ENCODE measurements at places on chromosomes 3 and 15.

GRCh38 chr15:90231028-90232017 lies 2.4 kb downstream of the CIB1 start:
- no peak for DNase-seq

- DNase-seq, result peak; percentile 26
Measured at GRCh38 chr3:197600796-197601565, 45.2 kb upstream of the BDH1 start.

GRCh38 chr3:145798696-145799537 lies 362.1 kb downstream of the PLOD2 start:
- no peak for DNase-seq

DNA sequence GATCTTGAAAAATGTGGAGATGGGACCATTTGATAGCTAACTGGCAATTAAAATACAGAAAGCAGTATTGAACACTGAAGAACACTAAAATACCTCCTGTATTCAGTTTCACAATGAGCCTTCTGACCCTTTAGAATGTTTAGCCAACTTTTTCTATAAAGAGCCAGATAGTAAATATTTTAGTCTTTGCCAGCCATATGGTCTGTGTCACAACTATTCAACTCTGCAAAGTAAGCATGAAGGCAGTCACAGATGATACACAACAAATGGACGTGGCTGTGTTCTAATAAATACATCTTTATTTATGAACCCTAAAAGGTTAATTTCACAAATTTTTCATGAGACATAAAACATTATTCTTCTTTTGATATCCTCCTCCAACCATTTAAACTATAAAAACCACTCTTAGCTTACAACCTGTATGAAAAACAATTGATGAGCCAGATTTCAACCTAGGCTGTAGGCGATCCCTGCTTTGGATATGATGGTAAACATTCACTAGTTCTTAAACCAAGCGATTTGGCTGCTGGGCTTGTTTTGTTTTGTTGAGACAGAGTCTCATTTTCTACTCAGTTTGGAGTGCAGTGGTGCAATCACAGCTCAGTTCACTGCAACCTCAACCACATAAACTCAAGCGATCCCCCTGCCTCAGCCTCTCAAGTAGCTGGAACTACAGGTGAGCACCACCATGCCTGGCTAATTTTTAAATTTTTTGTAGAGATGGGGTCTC lies 13.6 kb upstream of the CSPG5 start:
- DNase-seq, result no peak

DNA sequence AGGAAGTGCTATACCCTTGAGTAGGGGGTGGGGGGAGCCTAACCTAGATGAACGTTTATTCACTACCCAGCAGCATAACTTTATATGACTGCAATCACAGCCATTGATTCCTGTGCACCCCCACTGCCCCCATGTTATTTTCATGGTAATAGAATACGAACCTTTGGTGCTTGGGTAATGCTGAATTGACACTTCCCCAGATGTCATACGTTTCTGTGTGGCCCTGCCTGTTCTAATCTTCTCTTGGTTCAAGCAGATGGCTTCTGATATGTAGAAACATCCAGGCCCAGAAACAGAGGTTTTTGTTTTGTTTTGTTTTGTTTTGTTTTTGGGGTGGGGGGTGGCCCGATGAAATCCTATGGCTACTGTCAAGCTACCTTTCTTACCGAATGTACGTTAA lies 237.9 kb upstream of the TOPAZ1 start:
- no peak for DNase-seq

- peak; percentile 70 for DNase-seq
Measured at GRCh38 chr15:98803228-98804056, 155.1 kb downstream of the IGF1R start.

GRCh38 chr3:32303399-32303747 lies 64.9 kb downstream of the CMTM8 start:
- no peak for DNase-seq

DNA sequence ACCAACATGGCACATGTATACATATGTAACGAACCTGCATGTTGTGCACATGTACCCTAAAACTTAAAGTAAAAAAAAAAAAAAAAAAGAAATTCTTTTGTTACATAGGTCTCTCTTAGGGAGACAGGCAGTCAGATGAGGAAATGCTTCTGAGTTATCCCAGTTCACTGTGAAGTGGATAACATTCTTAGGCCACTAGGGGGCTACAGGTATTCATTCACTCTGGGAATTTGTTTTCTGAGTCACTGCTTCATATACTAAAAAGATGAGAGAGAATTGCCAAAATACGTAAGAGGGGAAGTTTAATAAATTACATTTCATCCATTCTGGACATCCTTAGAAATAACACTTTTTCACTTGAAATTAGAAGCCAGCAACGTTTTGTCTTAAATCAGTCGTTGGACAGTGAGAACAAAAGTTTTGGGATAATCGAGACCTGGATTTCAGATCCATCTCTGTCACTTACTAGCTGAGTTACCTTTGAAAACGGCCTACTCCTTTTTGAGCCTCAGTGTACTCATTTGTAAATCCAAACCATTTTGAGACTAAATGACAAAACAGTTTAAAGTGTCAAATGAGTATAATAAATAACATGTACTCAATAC lies 738.4 kb upstream of the ALCAM start:
- DNase-seq, result peak; percentile 86

GRCh38 chr3:25473246-25473645 lies 45.2 kb downstream of the RARB start:
- no peak for DNase-seq

DNA sequence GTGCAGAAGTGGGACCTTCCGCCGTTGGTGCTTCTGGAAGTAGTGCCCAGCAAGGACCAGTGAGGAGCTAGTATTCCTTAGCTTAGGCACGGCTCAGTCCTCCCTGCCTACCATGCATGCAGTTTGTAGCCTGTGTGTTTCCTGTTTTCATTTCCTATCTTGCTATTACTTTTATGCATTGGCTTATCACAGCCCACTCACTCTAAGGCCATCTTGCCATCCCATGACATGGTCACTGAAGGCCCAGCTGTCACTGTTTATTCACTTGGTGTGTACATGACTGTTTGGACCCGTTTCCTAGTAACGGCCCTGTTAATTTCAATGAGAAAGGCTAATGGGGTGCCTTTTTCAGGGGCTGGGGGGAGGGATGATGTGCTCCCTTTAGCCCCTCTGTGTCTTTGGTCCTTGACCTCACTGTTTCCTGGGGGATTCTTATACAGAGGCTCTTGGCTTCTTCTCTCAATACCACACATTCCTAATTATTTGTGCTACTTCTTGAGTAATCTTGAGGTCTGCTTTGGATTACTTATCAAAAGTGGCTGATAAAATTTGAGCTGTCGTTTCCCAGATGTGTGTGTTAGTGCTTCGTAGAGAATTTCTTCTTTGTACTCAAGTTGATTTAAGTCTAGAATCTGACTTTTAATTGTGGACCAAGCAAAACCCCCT lies 24.5 kb upstream of the TRAK1 start:
- peak; percentile 68 for DNase-seq

GRCh38 chr3:153003441-153003840 lies 158.6 kb upstream of the RAP2B start:
- no peak for DNase-seq
